ENCODE measurements at places on chromosomes 12 and 14.

- no peak for DNase-seq
Measured at GRCh38 chr12:41466802-41467201, 278.7 kb downstream of the PDZRN4 start.

GRCh38 chr14:61467296-61467695 is 145.9 kb downstream of the PRKCH start:
- DNase-seq = no peak

DNA sequence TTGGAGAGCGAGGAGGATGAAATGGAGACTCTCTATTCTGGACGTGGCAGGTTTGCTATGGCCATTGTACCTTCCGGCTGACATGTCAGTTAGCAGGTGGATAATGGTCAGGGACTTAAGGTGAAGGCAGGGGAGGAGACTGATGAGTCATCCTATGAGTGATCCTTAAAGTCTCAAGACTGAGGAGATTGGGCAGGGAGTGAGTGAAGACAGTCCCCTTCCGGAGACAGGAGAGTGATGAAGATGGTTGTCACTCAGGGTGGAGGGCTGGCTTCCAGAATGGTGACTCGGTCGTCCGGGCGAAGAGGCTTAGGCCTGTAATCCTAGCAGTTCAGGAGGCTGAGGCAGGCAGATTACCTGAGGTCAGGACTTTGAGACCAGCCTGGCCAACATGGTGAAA is 49.8 kb upstream of the CCDC63 start:
- DNase-seq = no peak

- DNase-seq = no peak
Measured at GRCh38 chr12:113413488-113413939, 8.7 kb upstream of the SDSL start.

- DNase-seq = no peak
Measured at GRCh38 chr14:95431199-95432143, 85.0 kb downstream of the SYNE3 start.

- no peak for DNase-seq
Measured at GRCh38 chr12:50419112-50419909, 18.6 kb downstream of the LARP4 start.

GRCh38 chr14:98186140-98186539 is 1085.9 kb downstream of the BCL11B start:
- no peak for DNase-seq

DNA sequence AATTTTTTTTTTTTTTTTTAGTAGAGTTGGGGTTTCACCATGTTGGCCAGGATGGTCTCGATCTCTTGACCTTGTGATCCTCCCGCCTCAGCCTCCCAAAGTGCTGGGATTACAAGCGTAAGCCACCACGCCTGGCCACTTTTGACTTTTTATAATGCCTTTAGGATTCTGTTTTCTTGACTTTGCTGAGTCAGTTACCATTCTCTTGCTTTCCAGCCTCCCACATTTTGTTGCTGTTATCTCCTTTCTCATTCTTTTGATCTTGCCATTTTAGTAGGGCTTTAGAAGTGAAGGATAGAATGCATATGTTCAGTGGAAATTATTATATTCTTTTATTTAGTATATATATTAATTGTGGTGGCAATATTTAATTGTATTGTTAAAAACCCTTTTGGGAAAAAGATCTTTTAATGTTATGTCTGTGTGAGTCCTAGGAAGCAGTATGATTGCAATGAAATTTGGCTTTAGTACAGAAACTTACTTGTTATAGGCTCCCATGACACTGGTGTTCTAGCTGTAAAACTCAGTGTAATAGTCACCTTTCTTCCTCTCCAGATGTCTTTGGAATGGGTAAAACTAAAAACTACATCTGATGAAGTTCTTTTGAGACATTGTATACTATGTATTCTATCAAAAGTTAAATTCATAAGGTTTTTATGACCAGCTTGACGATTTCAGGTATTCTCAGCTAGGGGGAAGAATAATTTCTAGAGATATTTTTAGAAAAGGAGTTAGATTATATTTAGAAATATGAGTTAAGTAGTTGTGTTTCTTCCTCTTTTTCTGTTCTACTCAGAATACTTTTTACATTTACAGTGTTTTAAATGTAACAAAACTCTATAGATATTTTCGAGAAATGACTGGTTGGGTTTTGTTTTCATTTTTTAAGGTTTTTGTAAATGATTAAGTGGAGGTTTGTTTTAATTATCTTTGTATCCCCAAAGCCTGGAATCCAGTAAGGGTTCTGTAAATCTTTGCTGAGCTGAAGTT is 74.7 kb downstream of the APAF1 start:
- no peak for DNase-seq

- no peak for DNase-seq
Measured at GRCh38 chr12:120169946-120170345, 24.6 kb downstream of the GCN1 start.

DNA sequence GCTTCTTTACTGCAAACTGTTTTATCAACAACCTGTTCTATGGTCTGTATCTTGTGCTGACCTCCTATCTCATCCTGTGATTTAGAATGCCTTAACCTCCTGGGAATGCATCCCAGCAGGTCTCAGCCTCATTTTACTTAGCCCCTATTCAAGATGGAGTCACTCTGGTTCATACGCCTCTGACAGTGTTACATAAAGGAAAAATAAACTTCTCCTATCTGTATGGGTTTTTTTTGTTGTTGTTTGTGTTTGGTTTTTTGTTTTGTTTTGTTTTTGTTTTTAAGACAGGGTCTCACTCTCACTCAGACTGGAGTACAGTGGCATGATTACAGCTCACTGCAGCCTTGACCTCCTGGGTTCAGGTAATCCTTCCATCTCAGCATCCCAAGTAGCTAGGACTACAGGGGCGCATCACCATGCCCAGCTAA is 62.1 kb downstream of the RESF1 start:
- DNase-seq = no peak

DNA sequence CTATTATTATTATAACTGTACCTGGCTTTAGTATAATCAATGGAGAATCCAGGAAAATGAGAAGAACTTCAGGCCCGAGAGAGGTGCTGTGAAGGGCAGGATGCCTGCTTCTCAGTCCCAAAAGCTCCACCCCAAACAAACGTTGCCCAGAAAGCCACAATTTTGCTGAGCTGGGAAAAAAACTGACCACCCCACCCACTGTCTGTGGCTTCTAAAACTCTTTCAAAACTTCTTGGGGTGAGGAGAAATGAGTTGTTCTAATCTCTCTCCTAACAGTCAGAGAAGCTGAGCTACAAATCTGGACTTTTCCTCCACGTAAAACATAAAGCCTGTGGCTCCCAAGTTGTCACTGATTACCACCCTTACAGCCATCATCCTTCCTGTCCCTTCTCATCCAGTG is 13.4 kb downstream of the VDR start:
- DNase-seq = no peak

DNA sequence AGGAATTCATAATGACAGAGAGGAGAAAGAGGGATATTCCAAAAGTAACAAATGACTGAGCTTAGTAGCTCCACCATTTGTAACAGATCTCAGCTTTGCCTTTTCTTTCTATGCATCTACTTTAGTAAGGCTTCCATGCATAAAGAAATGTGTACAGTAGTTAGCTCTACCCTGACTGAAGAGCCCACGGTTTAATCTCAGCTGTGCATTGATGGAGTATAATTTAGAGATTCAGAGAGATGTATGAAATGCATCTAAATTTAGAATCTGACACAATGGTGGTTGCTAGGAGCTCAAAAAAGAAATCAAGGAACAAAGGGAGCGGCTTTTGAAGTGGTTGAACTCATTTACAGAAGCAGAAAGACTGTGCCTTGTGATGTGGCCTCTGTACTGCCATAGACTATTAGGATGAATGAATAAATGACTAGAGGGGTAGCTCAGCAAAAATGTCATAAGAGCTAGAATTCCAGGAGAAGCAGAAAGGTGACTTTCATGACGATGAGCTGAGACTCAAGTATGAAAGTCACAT is 838.6 kb downstream of the RPS29 start:
- no peak for DNase-seq

GRCh38 chr14:53954551-53955228 is 1.9 kb downstream of the BMP4 start:
- no peak for DNase-seq

- no peak for DNase-seq
Measured at GRCh38 chr12:116210762-116211161, 66.7 kb downstream of the MED13L start.

GRCh38 chr12:81520064-81520945 is 238.8 kb downstream of the PPFIA2 start:
- DNase-seq = no peak

- no peak for DNase-seq
Measured at GRCh38 chr12:46509135-46509534, 136.6 kb upstream of the SLC38A2 start.

GRCh38 chr12:93536766-93537488 is 35.5 kb upstream of the SOCS2 start:
- no peak for DNase-seq

GRCh38 chr14:98904677-98905076 is 367.3 kb downstream of the BCL11B start:
- no peak for DNase-seq
